H1 (cell line): ENCODE measurements at places on chromosomes 3 and 15.

GRCh38 chr3:114730397-114730796, 416.7 kb downstream of the ZBTB20 start:
- no peak for DNase-seq

- DNase-seq = no peak
Measured at GRCh38 chr15:68987676-68988075, 26.8 kb upstream of the NOX5 start.

GRCh38 chr3:14358426-14359211, 43.8 kb upstream of the SLC6A6 start:
- DNase-seq = no peak

- DNase-seq = no peak
Measured at GRCh38 chr15:43919540-43920253, 92.9 kb downstream of the WDR76 start.

DNA sequence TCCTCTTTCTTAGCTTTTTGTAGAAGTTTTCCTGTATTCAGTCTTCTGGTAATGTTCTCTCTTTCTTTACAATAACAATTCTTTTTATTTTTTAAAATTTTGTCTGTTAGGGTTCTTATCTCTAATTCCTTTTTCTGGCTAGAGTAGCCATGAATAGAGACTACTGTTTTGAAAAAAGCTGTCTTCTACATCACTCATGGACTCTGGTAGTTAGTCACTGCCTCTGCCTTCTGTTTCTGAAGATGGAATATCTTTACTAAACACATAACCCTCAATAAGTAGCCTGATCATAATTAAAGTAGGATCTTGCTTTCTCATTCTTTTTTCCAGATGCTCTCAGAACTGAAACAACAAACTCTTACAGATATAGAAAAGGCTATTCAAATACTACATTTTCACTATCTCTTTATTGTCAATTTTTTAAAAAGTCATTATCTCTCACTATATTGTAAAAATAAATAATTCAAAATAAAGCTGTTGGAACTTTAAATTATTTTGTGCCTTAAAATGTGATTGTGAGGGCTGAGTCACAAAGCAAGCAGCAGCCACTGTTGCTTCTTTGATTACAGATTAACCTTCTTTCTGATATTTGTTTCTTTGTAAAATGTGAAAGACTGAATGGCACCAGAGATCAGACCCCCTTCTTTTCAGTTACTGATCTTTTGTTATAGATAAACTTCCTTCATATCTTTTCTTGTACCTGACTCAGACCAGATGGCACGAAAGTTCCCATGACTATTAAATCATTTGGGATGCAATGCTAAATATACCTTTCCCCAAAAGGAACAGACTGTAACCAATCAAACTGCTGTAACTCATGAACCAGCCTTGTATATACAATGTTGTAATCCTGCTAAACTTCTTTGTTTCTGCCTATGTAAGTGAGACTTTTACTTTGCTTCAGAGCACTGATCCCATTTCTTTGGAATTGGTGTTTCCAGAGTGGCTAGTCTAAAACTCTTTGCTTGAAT, 1159.5 kb downstream of the IGSF11 start:
- DNase-seq = no peak

GRCh38 chr15:73454096-73454495, 11.1 kb downstream of the REC114 start:
- no peak for DNase-seq

GRCh38 chr15:60635507-60636352, 156.8 kb upstream of the ICE2 start:
- no peak for DNase-seq

GRCh38 chr15:71780115-71780976, 30.0 kb upstream of the NR2E3 start:
- DNase-seq = peak; percentile 31

- no peak for DNase-seq
Measured at GRCh38 chr15:41180206-41180789, 50.3 kb downstream of the EXD1 start.
